ENCODE measurements at places on chromosomes 12 and 14.

DNA sequence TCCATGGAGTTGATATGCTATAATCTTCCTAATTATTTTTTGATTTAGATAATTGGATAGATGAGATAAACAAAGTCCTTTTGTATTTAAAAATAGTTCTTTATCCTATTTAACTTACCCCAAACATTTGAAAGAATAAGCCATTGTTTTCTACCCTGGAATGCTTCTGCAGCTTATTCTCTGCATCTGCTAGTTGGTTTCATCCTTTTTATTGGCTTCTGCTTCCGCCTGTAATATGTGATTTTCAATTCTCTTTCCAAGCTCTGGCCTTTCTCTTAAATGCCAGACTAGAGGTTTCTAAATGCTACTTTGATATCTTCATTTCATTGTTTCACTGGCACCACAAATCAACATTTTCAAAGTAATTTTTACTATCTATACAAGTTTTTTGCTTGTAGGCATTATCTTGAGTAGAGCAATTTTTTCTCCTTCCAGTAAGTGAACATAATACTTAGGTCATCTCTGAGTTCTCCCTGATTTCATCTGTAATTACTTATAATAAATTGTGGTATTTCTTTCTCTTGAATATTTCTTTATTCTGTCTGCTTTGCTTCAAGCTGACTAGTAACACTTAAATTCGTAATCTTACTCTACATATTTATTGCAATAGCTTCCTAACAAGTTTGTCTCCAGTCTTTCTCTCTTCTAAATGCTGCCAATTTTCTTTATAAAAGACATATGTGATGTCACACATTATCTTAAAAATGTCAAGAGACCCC lies 958.4 kb downstream of the SLC6A15 start:
- no peak for DNase-seq

DNA sequence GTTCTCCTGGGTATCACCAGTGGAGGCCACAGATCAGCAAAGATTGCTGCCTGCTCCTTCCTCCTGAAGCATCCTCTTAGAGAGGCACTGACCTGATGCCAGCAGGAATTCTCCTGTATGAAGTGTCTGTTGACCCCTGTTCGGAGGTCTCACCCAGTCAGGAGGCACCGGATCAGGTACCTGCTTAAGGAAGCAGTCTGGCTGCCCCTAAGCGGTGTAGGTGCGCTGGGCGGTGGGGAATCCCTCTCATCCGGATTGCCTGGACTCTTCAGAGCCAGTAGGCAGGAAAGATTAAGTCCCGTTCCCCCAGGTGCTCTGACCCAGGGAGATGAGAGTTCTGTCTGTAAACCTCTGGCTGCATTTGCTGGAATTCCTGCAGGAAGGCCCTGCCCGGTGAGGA lies 455.2 kb downstream of the CCDC91 start:
- no peak for DNase-seq

- no peak for DNase-seq
These were observed 127.6 kb upstream of the TRHDE start for GRCh38 chr12:72144553-72144952.

DNA sequence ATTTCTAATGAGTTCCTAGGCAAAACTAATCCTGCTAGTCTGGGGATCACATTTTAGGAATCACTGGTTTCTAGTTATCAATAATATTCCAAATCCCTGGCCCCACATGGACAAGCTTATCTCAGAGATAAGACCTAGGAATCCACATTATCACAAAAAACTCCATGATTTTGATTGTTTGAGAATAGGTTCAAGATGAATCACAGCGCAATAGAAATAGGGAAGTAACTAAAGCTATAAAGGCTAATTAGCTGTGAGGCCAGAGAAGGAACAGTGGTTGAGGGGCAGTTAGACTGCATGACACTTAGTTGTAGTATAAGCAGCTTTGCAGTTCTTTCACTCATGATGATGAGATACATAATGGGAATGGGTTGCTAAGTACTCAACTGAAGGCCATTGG lies 13.1 kb upstream of the ATP5F1B start:
- DNase-seq: no peak

GRCh38 chr12:104669851-104670337 lies 213.1 kb downstream of the CHST11 start:
- no peak for DNase-seq

DNA sequence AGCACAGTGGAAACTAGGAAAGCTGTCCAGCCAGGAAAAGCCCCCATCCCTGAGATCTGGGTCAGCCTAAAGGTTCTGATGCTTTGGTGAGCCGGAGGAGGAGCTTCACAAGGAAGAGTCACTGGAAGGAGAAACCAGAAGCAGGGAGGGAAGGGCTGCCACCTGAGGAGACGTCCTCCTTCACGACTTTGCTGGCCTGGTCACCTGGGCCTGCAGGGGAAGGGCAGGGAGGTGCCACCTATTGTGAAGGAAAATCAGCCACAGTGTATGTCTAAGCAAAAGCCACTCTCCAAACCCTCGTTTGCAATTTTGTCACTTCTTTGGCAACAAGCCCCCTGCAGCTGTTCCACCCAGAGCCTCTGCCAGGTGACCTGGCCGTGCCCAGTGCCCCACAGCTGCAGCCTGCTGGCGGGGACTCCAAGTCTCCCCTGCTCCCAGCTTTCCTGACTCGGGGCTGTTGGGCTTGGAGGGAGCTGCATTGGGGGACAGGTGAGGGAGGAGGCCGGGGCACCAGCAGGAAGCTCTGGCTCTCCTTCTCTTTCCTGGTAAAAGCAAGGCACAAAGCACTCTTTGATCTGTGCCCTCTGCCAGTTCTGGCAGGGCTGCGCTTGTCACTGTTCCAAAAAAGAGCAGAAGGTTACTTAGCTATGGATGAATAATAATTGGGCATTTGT lies 120.9 kb upstream of the BCL2L14 start:
- no peak for DNase-seq

DNA sequence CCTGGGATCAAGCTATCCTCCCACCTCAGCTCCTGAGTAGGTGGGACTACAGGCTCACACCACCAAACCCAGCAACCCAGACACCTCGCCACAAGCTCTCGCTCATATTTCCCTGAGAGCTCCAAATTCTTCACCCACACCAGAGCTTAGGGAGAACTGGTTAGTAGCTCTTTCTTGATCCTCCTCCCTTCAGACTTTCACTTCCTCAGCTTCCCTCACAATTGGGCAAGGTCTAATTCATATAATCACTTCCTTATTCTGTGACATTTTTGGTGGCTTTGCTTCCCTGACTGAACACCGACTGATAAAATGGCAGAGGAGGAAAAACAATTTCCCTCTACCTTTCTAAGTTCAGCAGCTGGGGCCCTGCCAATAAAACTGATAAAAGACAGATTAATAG lies 88.5 kb downstream of the GXYLT1 start:
- no peak for DNase-seq

- no peak for DNase-seq
These were observed 467.0 kb downstream of the MDGA2 start for GRCh38 chr14:47208434-47208833.

GRCh38 chr12:95836185-95836609 lies 22.6 kb upstream of the SNRPF start:
- DNase-seq: no peak

DNA sequence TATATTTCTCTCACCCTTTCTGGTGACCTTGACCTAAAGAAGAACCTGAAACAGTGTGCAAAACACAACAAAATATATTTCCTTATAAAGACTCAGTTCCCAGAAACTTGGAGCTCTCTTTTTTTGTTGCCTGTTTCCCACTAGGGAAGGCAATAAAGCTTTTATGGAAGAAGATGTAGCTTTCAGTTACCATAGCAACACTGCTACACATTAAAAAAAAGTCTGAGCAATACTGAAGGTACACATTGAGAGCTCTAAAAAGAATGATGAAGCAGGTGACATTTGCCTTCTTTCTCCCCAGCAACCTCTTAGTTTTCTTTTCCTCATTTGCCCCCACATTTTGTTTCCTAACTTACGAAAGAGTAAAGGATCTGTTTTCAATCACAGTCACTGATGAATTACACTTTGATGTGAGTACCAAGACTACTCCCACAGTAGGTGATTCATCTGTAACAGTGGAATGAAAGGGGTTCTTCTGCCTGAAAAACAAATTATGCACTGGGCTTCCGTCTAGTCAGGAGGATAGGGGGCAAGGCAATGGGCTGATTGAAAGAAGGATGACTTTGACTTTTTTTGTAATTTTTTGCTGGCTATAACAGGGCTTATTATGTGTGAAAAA lies 1.1 kb upstream of the CATSPERB start:
- no peak for DNase-seq

- no peak for DNase-seq
These were observed 10.6 kb downstream of the SSPN start for GRCh38 chr12:26205941-26206340.

GRCh38 chr14:57009585-57010515 lies 199.6 kb upstream of the OTX2 start:
- no peak for DNase-seq

GRCh38 chr12:108777156-108777555 lies 45.8 kb upstream of the CORO1C start:
- DNase-seq: no peak

- no peak for DNase-seq
These were observed 63.9 kb downstream of the NAV3 start for GRCh38 chr12:77894556-77894955.

DNA sequence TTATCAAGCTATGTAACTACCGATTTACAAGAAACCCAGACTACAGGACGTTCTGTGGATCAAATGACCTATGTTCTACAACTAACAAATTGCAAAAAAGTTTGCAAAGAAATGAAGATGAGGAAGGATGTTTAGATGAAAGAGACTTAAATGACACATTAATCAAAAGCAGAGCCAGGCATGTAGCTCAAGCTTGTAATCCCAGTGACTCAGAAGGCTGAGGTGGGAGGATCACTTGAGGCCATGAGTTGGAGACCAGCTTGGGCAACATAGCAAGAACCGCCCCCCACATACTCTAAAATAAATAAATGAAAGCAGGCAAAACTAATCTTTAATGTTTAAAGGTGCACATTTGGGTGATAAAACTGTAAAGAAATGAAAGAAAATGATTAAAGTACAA lies 331.9 kb downstream of the BTG1 start:
- DNase-seq: no peak

- DNase-seq: no peak
These were observed 952 bp downstream of the DRAM1 start for GRCh38 chr12:101878243-101878821.

GRCh38 chr14:75094896-75095295 lies 25.5 kb downstream of the ZC2HC1C start:
- DNase-seq: no peak

DNA sequence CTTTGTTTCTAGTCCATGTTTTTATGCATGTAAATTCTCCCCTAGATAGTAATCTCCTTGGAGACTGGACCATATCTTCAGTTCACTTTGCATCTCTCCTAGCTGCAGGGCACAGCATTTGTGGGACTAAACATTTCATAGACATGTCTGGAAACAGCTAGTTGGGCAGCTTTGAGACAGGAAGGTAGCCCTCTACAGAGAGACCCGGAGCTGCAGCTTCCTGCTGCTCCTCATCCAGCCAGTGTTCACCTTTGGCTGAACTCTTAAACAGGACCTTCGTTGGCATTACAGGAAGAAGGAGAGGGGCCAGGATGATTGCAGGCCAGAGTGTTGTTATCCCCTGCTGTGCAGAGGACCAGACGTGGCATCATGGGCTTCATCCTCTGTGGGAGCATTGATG lies 52.9 kb downstream of the GNS start:
- no peak for DNase-seq

- DNase-seq: no peak
These were observed 830 bp upstream of the LPCAT3 start for GRCh38 chr12:7019043-7019569.

DNA sequence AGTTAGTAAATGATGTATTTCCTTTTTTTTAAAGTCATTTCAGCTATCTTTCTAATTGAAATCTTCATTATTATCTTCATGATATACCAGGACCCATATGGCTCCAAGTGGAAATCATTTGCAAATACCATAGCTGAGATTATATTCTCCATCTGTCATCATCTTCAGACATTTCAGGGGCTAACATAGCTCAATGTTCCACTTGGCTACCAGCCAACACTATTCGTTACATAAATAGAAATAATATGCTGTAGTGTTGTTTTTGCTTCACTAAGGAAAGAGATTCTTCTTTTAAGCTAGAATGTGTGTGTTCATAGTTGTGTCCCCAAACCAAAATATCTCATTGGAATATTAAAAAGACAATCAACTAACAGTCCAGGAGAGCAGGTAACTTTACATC lies 225.1 kb downstream of the DIO2 start:
- no peak for DNase-seq

DNA sequence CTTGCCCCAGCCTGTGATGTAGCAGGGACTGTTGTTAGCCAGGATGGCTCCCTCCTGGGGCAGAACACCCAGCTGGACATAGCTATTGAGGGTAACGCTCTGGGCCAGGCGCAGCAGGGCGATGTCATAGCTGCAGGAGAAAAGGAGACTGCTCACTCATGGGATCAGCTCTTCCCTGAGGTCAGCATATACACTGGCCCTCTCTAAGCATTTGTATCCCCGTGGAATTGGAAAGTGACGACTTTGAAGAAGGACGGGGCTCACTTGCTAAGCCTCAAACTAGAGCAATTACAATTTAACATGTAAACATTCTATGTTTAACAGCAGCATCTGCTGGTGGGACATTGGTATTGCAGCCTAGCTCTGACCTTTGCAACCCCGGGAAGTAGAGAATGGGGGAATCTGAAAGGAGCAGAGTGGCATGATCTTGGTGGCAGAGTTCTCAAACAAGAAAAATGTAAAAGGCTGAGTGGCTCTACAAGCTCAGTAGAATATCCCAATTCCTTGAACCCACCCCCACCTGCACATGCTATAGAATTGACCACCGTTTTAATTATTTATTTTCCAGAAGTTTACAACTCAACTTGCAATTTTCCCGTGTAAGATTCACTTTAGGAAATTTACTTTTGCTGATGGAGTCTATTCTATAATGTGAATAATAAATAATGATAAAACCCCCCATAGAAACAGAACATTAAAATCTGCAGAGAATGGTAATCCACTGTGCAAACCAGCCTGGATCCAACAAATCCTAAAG lies 5.0 kb downstream of the CELA1 start:
- peak; percentile 77 for DNase-seq

DNA sequence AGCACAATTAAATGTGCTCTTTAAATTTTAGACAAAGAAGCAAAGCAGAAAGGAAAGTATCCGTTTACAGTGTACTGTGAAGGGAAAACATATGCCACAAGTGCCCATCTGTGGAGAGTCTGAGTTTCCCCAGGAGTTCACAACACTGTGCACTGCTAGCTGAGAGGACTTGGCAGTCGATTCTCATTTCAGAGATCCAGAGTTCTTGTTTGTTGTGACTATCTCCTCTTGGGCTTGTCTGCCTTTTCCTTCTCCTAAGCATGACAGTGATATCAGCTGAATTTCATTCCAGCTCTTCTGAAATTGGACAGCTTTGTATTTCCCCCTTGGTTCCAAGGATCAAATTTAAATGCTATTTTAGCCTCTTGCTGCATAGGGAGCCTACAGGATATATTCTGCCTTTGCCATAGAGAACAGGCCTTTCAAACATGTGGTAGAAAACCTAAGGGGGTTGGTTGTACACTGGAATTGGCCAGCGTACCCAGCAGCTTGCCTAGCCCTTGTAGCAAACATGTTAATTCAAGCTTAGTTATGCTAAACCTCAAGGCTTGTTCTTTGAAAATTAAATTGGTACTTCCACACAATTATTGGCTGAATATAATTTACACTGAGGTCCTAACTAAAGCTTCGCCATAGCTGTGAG lies 259.2 kb upstream of the NOVA1 start:
- DNase-seq: no peak
